ENCODE measurements at places on chromosomes 6 and 20.

- peak; percentile 15 for DNase-seq
These were observed 686 bp downstream of the GINS1 start for GRCh38 chr20:25408170-25408547.

GRCh38 chr6:52611833-52612232 is 35.0 kb upstream of the TRAM2 start:
- DNase-seq = no peak

- no peak for DNase-seq
These were observed 38.6 kb downstream of the TFEB start for GRCh38 chr6:41696788-41697187.

DNA sequence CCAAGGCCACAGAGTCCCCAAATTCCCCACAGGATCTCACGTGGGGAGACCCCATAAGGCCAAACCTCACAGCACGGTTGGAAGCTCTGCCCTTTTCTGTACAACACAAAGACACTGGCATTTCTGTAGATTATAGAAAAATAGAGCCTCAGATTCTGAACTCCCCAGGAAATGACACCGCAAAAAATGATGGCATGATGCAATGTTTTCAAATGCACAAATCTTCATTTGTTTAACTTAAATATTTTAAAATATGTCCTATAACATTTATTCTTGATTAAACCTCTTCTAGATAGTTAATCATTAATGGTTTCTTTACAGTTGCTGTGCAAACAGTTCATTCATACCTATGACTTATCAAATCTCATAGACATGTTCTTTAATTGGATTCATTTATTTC is 33.8 kb downstream of the SIM1 start:
- DNase-seq = no peak

- DNase-seq = no peak
These were observed 61.9 kb upstream of the AKIRIN2 start for GRCh38 chr6:87763901-87764300.

- no peak for DNase-seq
These were observed 55.6 kb downstream of the RRBP1 start for GRCh38 chr20:17626217-17627007.

GRCh38 chr6:167684276-167685104 is 142.2 kb upstream of the AFDN start:
- DNase-seq = no peak

GRCh38 chr6:154157082-154157481 is 118.0 kb downstream of the OPRM1 start:
- DNase-seq = no peak

DNA sequence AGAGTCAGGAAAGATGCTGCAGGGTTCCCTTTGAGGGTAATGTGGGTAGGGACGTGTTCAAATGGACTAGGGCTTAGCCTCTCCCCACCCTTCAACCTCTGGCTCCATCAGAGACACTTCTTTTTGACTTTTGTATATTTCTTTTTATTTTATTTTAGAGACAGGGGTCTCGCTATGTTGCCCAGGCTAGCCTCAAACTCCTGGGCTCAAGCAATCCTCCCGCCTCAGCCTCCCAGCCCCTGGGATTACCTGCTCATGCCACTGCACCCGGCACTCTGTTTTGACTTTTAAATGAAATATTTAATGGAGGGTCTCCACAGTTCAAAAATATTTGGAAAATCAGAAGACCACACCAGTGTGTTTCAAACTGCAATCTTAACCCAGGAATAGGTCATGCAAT is 8.6 kb downstream of the HNF4A start:
- DNase-seq = no peak

DNA sequence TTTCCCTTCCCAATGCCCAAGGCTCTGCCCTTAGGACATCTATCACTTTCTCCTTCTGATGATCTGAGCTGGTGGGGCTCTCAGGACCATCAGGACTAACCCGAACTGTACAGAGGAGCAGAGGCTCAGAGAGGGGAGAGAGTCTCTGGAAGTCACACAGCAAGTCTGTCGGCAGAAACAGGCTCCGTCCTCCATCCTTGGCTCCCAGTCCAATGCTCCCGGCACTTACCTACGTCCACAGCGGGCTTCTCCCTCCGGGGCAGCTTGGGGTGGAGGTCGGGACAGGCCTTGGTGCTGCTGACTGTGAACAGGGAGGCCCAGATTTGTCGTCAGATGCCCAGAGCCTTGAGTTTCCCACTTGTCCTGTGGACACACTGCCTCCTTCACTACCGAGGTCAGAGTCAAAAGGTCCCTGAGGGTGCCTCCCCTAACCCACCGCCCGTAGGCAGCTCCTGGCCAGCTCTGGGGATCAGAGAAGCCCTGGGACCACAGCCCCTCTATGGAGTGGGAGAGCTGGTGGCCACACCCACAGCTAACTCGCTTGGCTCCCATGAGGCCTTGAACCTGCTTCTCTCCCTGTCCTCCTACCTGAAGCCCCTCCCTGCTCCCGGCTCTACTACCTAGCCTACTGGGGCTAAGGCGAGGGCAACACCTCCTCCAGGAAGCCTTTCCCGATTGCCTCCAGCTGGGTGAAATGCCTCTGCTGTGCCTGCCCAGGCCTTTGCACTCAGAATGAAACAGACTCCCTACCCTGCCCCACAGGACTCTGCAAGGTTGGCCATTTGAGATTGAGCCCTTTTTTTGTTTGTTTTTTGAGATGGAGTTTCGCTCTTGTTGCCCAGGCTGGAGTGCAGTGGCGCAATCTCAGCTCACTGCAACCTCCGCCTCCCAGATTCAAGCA is 22.6 kb downstream of the VSTM2L start:
- DNase-seq = no peak

- no peak for DNase-seq
These were observed 330.0 kb downstream of the ZFAND3 start for GRCh38 chr6:38149531-38149930.

DNA sequence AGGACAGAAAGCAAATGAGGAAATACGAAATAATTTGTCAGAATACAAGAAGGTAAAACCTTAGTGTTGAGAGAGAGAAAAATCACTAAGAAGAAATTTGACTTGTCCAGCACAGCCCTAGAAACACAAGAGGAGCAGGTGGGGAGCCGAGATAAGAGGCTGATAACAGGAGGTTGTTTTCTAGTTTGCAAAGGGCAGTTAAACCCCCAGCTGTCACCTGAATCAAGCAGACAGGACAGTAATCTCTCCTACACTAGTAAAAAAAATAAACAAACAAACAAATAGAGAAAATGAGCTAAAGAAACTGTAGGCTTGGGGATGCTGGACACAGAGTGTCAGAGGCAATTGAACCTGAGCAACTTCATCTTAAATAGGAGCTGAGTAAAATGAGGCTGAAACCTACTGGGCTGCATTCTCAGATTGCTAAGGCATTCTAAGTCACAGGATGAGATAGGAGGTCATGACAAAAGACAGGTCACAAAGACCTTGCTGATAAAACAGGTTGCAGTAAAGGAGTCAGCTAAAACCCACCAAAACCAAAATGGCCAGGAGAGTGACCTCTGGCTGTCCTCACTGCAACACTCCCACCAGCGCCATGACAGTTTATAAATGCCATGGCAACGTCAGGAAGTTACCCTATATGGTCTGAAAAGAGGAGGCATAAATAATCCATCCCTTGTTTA is 40.4 kb downstream of the FAM184A start:
- no peak for DNase-seq

- no peak for DNase-seq
These were observed 78.4 kb downstream of the ANKS1A start for GRCh38 chr6:34967461-34967860.

GRCh38 chr6:113331021-113331420 is 526.1 kb upstream of the MARCKS start:
- DNase-seq = no peak

DNA sequence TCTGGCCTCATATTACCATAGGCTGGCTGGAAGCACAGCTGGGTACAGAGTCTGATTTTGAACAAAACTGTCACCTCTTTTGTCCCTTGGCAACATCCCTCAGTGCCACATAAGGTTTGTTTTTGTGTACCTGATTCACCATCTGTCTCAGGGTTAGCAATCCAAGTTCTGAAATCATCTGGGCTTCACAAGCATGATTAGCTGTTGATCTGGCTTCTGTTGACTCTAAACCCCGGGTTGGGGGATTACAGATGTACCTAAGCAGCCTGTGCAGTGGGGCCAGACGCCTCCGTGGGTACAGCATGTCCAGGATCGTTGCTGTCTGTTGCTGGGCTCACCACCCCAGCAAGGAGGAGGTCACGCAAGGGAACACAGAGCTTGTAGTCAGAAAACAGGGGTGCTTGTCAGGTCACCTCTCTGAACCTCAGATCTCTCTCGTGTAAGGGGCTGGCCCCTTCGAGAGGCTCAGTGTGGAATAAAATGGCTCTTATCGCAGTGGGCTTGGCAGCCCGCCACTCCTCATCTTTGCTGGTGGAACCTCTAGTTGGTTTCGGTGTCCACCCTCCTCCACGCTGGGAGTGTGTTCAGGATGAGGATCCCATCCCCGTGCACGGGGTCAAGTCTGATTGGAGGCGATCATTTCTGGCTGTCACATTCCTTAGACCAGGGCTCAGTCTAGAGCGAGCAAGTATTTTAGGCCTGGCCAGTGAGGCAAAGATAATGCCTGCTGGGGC is 39.2 kb upstream of the ZNF831 start:
- no peak for DNase-seq

DNA sequence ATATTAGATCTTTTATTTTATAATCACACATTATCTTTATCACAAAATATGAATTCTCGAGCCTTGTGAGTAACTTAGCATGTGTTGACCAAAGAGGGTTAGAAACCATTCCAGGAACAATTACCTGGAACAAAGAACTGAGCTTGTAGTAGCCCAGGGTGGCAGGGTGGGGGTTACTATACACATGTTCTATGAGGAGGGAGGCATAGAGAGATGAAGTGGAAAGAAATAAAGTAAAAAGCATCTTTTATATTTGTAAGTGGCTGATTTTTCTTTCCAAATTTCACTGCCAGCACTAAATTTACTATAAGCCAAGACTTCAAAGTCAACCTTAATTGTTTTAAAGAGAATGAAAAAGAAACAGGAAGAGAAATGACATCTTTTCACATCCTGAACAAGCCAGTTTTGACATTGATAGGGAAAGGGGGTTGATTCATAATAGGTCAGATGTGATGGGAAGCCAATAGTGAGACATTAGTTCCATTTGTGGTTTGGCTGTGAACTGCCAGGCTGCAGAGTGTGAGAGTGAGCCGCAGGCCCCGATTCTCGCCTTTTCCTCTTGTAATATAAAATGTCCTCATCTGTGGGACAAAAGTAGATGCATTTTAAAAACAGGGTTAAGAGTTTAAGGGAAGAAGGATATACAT is 52.7 kb upstream of the MYB start:
- no peak for DNase-seq

DNA sequence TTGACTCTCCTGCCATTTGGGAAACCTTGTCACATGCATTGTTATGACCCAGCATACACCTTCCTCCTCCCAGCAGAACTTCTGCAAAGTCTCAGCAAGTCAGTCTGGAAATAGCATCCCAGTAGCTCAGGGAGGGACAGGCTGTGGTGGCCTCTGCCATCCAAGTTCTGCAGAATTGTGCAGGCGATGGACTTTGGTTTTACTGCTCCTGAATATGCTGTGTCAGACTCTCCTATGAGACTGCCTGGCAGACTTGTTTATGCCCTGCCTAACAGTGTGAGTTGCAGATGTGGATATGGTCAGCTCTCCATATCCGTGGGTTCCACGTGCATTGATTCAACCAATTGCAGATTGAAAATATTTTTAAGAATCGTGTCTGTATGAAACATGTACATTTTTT is 52.8 kb downstream of the SNRNP48 start:
- no peak for DNase-seq

DNA sequence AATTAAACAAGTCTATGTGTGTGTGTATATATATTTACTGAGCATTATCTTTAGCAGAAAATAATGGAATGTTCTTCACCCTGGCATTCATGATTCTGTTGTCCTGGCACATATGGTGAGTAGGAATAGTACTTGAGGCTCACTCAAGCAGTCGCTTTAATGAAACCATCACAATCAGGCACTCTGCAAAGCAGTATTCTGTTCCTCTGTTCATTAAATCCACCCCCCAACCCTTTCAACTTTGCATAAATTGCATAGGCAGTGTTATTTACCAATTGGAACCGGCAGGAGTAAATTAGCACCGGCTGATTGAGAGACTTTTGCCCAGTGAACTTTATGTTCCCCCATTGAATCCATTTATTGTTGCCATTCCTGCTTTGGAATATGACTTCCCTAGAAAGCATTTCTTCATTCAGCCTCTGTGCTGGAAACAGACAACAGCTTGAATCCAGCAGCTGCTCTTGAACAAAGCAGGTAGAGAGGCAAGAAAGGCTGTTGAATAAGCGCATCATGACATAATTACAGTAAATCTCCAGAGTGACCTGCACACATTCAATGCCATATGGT is 268.0 kb upstream of the RNF217 start:
- DNase-seq = no peak

- DNase-seq = no peak
These were observed 225.9 kb downstream of the SMOC2 start for GRCh38 chr6:168666699-168667427.

GRCh38 chr6:134258849-134259306 is 59.0 kb downstream of the SGK1 start:
- no peak for DNase-seq

DNA sequence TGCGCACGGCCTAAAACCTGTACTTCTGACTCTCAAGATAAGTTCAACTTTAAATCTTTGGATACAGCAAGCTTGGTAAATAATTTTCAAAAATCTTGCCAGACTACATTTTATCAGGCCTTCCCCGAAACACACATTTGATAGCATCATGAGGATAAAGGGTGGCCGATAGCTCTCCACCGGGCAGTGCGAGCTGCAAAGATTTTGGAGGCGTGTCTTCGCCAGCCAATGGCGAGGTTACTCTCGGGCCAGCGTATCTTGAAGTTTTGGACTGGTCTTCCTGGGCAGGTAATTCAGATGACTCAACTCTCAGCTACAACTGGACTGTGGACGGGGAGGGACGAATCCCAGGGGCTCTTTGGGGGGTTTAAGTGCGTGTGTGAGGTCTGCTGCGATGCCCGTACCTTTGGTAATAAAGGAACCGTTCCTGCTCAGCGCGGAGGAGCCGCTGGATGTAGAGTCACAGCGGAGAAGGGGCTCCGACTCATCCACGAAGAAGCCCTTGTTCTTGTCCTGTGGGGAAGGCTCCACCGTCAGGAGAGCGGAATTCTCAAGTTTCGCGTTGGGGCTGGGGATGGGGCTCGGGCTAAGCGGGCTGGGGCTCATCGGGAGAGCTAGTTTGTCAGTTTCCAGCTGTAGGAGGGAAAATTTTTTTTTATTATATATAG is 75.3 kb downstream of the TNFRSF21 start:
- DNase-seq = no peak

GRCh38 chr6:43070028-43070632 is 6.0 kb upstream of the PTK7 start:
- DNase-seq = peak; percentile 80

- DNase-seq = no peak
These were observed 1.8 kb downstream of the PKIG start for GRCh38 chr20:44584162-44584561.

GRCh38 chr6:100575921-100576320 is 111.2 kb upstream of the SIM1 start:
- no peak for DNase-seq

GRCh38 chr6:139568151-139568955 is 193.9 kb upstream of the CITED2 start:
- DNase-seq = no peak

GRCh38 chr6:162636167-162636566 is 91.4 kb downstream of the PRKN start:
- no peak for DNase-seq
